Right ventricle myocardium superior (tissue), 1 donor: ENCODE measurements at places on chromosomes 5 and 9.

DNA sequence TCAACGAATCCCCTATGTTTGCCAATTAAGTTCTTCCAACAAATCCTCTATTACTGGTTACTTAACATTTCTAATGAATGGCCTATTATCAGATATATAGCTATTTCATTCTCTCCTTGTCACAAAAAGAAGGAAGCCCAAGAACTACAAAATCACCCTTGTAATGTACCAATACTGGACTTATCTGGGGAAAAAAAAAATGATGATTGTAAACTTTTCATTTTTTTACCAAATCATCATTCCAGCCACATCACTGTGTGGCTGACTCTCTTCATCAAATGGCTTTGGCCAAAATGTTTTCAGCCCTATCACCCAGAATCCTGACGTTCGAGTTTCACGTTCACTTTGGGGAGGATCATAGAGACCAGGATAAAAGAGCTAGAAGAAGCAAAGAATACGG lies 216.7 kb downstream of the ACTL7B start:
- DNase-seq: no peak

DNA sequence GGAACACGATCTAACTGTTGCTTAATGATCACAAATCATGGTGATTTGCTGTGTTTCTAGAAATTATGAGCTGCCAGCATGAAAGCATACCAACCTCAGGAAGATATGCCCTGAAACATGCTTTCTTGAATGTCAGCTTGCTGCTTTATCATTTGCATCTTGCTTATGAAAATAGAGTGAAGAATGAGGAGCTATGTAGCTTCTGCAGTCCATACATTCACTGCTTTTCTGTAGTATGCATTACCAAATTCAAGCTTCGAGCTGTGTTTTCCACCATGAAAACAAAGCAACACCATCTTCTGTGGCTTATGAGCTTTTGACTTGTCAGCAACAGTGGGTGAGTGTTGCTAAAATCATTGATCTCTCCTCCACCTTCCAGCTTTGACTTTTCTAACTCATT lies 16.5 kb downstream of the F2RL2 start:
- no peak for DNase-seq

DNA sequence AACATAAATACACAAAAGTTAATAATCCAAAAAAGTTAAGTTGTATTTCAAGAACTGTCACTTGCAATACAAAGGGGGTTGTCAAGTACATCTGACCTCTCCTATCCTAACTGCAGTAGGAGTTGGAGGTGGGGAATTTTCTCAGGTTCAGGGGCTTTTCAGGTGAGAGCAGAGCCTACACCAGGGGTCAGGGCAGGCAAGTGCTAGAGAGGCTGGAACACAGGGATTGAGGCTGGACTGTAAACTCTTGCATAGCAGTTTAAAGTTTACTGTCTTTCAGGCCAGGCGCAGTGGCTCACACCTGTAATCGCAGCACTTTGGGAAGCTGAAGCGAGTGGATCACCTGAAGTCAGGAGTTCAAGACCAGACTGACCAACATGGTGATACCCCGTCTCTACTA lies 25.4 kb upstream of the RASGRF2 start:
- no peak for DNase-seq

GRCh38 chr9:134765785-134766184 lies 114.8 kb upstream of the FCN2 start:
- DNase-seq: no peak

DNA sequence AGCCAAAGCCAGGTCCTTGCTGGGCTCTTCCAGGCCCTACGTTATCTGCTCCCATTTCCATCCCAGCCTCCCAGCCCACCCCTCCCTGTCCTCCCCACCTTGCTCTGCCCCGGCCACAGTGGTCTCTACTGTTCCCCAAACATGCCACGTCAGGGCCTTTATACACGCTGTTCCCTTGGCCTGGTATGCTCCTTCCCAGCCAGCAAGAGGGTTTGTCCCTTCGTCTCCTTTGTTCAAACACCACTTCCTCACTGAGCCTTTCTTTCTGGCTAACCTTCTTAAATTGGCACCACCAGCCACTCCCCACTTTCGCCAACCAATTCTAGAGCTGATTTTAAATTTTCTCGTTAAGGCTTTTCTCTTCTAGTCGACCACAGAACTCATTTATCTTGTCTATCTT lies 9.8 kb downstream of the SH2D3C start:
- DNase-seq: no peak

- no peak for DNase-seq
Observed at GRCh38 chr5:138949988-138950387, 74.9 kb upstream of the LRRTM2 start.

DNA sequence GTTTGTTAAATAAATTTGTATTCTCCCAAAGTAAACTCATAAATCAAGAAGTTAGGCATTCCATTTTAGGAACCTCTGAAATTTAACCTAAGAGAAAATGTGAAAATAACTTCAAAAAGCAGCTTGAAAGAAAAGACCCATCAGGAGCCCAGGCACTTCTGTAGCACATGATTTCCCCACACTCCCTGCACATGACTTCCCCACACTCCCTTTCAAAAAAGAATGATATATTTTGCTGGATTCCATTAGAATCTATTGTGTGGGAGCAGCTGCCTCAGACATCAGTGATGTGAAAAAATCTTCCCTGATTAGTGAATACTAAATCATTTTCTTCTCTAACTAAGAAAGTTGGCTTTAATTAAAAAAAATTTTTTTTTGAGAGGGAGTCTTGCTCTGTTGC lies 83.3 kb downstream of the GLDC start:
- DNase-seq: no peak

- DNase-seq: no peak
Observed at GRCh38 chr9:98176391-98177259, 15.8 kb downstream of the CORO2A start.

- no peak for DNase-seq
Observed at GRCh38 chr5:151041577-151042268, 21.3 kb downstream of the GPX3 start.

DNA sequence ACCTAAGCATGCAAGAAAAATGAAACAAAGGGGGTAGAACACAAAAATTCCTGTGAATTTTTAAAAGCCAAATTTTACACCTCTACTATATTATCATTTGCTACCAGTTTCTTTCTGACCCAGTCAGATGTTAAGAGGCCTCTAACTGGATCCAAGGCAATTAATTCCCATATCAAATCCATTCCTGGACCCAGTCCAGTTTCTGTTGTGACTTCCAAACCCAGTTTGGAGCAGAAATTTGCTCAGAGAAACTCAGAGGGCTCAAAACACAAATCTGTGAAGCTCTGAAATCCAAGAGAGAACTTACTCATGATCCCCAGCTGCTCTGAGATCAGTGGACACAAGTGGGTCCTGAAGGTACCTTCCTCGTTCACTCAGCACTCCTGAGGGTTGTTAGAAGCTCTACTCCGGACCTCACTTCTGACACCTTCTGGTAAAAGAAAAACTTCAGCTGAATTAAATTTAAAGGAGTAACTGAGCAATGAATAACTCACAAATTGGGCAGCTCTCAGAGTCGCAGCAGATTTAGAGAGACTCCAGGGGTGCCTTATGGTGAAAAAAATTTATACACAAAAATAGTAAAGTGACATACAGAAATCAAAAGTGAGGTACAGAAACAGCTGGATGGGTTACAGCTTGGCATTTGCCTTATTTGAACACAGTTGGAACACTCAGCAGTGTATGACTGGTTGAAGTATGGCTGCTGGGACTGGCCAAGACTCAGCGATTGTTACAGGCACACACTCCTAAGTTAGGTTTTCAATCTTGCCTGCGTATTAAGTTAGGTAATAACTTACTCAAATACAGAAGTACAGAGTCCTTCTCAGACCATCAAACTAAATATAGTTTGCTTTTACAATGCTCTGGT lies 32.4 kb downstream of the INSL4 start:
- DNase-seq: no peak

GRCh38 chr5:32687499-32687831 lies 23.7 kb upstream of the NPR3 start:
- DNase-seq: no peak

- no peak for DNase-seq
Observed at GRCh38 chr5:180689071-180689694, 39.8 kb upstream of the FLT4 start.

DNA sequence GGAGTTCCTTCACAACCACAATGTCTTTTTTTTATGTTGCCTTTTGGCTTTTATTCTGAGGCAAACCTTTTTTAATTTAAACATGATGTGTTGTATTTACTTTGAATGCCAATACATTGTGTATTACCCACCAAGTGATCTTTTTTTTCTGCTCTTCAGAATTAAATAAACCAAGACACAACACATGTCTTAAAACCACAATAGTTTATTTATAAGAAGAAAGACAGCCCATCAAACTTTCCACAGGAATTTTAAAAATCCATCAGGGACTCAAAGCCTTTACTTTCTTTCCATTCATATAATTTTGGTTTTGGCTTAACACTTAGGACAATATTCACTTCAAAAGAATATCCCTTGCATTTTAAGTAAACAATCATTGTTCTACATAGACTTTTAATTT lies 321.8 kb upstream of the MEF2C start:
- DNase-seq: no peak
